ENCODE measurements at places on chromosomes 3 and 15.

- no peak for DNase-seq
Measured at GRCh38 chr3:5093731-5094130, 28.4 kb upstream of the ARL8B start.

- DNase-seq = no peak
Measured at GRCh38 chr3:49899815-49900214, 3.9 kb downstream of the MST1R start.

GRCh38 chr3:61264281-61264680 is 13.0 kb upstream of the FHIT start:
- DNase-seq = no peak

- DNase-seq = no peak
Measured at GRCh38 chr3:117798221-117798620, 1088.6 kb downstream of the TUSC7 start.

GRCh38 chr3:100033903-100034471 is 80.3 kb downstream of the FILIP1L start:
- no peak for DNase-seq

DNA sequence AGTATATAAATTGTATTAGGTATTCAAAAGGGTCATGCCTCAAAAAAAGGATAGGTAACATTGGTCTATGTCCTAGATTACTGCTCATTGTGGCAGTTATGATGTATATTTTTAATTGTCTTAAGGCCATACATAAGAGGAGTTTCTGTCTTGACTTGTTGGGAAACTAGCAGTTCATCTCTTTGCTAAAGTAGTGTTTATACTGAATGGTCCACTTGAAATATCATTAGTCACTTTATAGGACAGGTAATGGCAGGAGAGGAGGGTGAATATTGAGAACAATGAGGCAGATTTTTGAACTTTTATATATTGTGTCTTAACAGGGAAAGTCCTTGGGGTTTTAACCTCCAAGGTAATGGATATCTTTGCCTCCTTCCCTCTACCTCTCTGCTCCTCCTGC is 58.4 kb downstream of the TP63 start:
- no peak for DNase-seq

GRCh38 chr3:152331018-152331541 is 62.4 kb downstream of the MBNL1 start:
- DNase-seq = no peak

- DNase-seq = no peak
Measured at GRCh38 chr15:46961795-46962194, 755.5 kb upstream of the SEMA6D start.

- DNase-seq = no peak
Measured at GRCh38 chr15:87604857-87605446, 651.6 kb downstream of the NTRK3 start.

DNA sequence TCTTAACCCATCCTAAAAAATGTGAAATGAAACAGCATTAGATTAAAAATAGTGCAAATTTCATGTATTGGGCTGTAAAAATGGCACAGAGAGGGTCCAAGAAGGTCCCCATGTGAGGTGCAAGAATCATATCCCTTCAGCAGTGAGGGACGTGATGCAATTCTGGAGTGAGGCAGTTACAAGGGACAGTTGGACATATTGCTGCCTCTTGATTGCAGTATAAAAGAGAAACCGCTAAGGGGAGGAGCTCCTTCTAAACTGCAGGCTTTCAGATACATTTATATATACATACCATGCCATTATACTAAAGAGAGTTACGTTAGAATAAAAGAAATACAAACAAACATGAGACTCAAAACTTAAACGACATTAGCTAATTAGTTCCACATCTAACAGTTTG is 304.2 kb upstream of the CTNNB1 start:
- no peak for DNase-seq

DNA sequence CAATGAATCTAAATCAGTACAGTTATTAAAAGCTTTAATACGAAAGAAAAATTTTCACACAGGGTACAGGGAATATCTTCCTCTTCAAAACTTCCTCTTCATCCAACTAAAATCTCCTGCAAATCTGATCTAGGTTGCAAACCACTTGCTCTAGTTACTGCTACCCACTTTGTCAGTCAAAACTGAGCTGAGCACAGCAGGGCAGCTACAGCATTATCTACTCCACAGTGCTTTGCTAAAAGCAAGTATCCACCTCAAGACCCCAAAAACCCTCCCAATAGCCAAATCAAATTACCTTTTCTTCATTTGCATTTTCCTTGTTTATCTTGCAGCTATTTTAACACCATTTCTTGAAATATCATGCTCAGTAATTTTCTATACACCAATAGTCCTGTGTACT is 14.7 kb downstream of the ZNF280D start:
- no peak for DNase-seq

DNA sequence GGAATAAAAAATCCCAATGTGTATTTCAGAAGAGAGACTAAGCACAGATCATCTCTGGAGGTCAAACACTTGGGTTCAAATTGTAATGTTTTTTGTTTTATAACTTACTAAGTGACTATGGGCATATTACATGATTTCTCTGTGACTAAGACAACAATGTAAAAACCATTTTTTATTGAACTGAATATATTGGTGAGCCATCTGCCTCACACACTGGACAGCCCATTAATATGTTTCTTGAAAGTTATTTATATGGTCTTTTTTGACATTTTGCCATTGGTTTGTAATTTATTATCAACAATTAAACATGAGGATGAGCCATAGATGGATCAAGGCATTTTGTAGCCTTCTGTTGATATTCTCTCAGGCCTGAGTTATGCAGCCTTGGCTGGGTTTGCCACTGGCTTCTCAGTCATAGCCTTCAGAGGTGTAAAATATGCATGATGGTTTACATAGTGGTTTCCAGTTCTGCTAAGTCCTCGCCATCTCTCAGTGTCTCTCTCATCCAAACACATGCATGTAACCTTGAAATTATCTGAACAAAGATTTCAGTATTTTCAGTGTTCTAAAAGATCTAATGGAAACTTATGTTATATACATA is 997.2 kb downstream of the DIPK2A start:
- no peak for DNase-seq

DNA sequence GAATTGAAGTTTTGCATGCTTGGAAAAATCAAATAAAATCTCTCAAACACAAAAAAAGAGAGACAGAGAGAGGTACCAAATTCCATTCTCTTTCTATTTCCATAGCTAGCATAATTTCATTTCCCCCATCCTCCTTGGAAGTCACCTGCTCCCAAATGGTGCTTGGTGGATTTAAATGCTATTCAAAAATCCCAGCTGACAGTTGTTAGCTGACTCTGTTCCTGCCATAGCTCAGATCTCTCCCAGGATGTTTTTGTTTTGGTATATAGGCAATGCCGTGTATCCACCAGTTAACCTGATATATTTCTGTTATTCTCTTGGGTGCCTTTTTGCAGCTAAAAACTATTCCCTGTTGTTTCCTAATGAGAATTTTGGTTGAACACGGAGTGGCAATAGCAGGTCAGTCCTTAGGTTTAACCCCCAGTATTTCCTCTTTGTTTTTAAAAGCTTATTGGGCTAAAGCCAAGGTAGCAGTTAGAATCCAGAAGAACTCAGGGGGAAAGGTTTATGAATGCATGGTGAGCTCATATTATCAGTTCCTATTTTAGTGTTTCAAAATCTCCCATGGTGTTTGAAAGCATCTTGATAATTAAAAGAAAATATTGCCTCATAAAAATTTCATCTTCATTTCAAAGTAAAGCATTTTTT is 240.0 kb upstream of the GBE1 start:
- DNase-seq = no peak

GRCh38 chr3:40739971-40740370 is 215.2 kb downstream of the ZNF621 start:
- no peak for DNase-seq

DNA sequence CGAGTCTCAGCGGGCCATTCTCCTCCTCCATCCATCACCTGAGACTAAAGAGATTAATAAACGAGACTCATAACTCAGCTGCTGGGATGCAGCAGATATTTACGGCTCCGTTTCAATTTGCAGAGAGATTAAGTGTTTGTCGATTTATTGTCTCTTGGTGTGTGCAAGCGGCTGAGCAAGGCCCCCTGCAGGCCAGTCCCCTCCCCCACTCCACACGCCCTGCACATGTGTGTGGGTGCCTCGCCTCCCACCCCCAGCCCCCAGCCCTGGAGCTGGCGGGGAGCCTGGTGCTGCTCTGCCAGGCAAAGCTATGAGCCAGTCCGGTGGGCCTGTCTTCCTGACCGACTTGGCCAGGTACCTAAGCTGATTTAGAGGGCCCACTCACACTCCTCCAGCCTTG is 63.0 kb downstream of the CYP11A1 start:
- DNase-seq = no peak

- DNase-seq = peak; percentile 63
Measured at GRCh38 chr3:184907681-184908649, 96.0 kb downstream of the VPS8 start.

DNA sequence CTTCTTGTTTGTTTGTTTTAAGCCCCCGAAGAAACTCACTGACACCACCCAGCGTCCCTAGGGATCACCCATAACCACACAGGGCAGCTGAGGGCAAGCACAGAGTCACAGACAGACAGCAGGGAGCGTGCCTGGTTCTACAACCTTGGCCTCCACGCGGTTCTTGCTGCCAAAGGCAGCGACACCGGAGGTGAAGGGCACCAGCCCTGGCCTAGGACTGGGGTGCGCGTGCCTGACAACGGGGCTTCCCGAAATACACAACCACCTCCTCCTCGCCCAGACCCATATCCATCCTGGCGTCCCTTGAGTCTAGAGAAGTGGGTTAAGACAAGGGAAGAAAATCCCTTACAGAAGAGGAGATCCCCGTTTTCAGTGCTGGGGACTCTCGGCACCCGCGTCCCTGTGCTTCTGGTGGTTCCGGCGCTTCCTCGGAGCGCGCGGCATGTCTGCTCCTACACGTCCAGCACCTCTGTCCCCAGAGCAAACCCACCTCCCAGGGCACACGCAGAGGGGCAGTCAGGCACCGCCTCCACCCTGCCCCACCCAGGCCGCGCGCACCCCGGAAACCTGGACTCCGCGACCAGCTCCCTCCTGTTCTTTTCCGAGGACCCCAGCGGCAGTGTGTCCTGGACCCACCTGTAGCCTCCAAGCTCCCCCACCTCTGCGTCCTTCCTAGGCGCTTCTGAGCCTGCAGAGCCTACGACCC is 911 bp downstream of the RFTN1 start:
- peak; percentile 73 for DNase-seq

GRCh38 chr3:19970327-19970726 is 23.4 kb downstream of the RAB5A start:
- DNase-seq = no peak

DNA sequence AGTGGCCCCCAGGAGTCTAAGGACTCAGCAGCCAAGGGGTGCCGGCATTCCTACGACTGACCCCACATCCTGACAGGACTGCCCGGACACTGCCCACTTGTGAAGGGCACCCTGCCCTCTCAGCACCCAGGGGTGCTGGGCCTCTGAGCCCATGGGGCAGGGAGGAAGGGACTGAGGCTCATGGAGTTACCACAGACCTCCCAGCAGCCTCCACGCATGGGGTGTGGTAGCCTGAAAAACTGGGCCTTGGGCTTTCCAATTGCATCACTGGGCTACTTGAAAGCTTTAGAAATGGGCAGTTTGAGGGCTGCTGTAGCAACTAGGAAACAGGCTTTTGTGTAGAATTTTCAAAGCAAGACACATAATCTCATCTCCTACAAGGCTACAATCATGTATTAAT is 13.2 kb downstream of the TKT start:
- DNase-seq = no peak

DNA sequence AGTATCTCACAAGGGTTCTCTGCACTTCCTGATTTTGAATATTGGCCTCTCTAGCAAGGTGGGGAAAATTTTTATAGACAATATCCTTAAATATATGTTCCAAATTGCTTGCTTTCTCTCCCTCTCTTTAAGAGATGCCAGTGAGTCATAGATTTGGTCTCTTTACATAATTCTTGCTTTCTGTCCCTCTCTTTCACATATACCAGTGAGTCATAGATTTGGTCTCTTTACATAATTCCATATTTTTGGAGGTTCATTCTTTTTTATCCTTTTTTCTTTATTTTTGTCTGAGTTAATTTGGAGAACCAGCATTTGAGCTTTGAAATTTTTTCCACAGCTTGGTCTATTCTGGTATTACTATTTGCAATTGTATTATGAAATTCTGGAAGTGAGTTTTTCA is 77.7 kb upstream of the NUDT16 start:
- no peak for DNase-seq

DNA sequence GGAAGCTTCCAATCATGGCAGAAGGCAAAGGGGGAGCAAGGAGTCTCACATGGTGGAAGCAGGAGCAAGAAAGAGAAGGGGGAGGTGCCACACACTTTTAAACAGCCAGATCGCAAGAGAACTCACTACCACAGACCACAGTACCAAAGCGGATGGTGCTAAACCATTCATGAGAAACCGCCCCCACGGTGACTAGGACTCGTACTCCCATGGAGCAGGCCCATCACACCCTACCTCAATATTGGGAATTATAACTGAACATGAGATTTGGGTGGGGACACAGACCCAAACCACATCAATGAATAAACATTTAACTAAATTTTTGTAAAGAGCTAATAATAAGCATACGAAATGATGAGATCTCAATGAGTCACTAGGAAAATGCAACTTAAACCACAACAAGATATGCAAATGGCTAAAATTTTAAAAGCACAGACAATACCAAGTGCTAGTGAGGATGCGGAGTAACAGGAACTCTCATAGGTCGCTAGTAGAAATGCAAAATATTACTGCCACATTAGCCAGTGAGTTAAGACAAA is 10.0 kb downstream of the MRPS25 start:
- no peak for DNase-seq

DNA sequence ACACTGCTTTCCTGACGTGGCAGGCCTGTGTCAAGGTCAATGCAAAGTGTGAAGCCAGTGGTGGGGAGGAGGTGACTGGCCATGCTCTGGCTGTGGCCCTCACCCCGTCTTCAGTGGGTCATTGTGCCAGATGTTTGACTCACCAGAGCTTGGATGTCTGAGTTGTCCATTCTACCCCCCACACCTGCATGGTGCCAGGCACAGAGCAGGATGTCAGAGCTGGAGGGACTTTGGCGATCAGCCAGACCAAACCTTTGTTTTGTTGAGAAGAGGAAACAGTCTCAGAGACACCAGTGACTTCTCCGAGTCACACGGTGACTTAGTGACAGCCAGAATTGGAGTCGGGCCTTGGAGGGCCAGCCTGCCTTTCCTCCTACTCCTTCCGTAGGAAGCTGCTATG is 49.5 kb downstream of the SMAD6 start:
- DNase-seq = no peak

- no peak for DNase-seq
Measured at GRCh38 chr3:128372281-128372680, 94.4 kb downstream of the DNAJB8 start.

- DNase-seq = no peak
Measured at GRCh38 chr15:78763796-78764241, 47.4 kb downstream of the ADAMTS7 start.

DNA sequence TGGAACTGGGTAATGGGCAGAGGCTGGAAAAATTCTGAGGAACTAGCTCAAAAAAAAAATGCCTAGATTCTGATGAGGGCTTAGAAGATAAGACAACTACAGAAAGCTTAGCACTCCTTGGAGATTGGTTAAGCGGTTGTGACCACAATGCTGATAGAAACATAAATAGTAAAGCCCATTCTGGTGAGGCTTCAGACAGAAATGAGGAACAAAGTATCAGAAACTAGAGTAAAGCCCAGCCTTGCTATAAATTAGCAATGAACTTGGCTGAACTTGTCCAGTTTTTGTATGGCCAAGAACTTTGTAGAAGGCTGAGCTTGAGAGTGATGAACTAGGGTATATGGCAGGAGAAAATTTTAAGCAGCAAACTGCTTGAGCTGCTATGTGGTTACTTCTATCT is 25.4 kb downstream of the GOLGB1 start:
- DNase-seq = no peak
